Germinal center (tissue), 1 donor: ENCODE measurements at places on chromosomes 11 and 22.

GRCh38 chr22:37186228-37186996 lies 1.6 kb downstream of the C1QTNF6 start:
- peak; percentile 91 for DNase-seq

- DNase-seq: no peak
These were observed 80.3 kb downstream of the ETS1 start for GRCh38 chr11:128506999-128507611.

- DNase-seq: no peak
These were observed 117.4 kb upstream of the TMEM45B start for GRCh38 chr11:129698212-129698611.

DNA sequence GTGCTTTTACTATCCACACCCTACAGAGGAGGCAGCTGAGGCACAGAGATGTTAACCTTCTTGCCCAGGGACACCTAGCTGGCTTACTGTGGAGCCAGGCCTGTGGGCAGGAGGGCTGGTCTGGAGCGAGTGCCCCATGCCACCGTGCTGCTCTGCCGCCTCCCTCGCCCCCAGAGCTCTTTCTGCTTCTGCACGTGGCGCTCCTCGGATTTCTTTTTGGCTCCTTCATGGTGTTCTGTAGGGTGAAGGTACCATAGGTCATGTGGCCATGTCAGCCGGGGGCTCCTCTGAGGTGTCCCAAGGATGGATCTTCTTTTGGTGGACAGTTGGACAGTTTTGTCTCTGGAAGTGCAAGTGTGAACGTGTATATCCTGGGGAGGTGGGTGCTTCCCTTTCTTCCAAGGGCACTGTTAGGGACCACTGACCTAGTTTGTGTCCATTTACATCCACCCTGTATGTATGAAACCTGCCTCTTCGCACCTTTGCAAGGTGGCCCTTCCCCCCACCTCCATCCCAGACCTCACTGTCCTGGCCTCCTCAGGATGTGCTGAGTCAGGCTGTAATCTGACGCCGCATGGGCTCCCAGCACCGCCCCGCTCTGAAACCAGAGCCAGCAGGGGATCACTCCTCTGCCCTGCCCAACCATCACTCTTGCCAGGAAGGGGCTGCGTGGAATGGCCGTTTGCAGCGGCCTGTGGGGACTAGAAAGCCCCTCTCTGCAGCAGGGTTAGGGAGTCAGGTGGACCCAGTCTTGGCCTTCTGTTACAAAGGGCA lies 31.7 kb downstream of the POLR3H start:
- no peak for DNase-seq

- DNase-seq: no peak
These were observed 987.6 kb downstream of the TBC1D22A start for GRCh38 chr22:47750086-47750485.

GRCh38 chr11:40388097-40388818 lies 1071.2 kb downstream of the LRRC4C start:
- DNase-seq: no peak

DNA sequence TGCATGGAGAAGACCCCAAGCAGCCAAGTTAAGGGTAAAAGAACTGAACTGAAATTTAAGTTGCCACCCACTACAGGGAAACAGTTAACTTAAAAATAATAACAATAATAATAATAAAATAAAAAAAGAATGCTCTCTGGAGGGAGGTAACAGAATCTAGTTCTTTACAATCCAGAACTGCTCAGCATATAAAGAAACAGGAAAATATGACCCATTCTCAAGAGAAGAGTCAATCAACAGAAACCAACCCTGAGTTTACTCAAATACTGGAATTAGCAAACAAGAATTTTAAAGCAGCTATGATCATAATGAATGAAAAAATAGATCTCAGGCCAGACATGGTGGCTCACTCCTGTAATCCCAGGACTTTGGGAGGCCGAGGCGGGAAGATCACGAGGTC lies 53.8 kb downstream of the DENND5A start:
- DNase-seq: no peak

DNA sequence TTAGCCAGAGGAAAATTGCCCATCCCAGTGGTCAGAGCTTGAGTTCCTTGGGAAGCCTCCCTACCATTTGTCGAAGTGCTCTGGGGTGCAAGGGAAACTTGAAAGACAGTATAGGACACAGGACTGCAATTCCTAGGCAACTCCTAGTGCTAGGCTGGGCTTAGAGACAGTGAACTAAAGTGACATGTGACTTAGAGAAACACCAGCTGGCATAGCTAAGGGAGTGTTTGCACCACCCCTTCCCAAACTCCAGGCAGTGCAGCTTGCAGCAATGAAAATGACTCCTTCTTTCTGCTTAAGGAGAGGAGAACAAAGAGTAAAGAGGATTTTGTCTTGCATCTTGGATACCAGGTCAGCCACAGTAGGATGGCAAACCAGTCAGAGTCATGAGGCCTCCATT lies 388.0 kb downstream of the DYNC2H1 start:
- no peak for DNase-seq

- DNase-seq: no peak
These were observed 8.9 kb downstream of the HIRA start for GRCh38 chr22:19422440-19423301.

DNA sequence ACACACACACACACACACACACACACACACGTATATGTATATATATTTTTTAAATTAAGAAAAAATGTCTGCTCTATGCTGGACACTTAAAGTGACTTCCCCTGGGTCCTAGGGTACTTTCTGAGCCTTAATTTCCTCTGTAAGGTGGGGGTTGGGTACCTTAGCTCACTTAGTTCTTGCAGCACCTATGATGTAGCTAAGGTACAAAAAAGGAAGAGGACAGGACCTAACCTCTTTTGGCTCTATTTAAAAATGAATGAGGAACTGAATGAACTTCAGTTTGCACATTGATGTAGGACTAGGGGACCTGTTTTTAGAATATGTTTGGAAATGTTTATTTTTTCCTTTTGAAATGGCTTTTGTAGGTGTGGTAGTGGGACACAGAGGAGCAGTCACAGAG lies 11.1 kb downstream of the SREBF2 start:
- DNase-seq: peak; percentile 30

DNA sequence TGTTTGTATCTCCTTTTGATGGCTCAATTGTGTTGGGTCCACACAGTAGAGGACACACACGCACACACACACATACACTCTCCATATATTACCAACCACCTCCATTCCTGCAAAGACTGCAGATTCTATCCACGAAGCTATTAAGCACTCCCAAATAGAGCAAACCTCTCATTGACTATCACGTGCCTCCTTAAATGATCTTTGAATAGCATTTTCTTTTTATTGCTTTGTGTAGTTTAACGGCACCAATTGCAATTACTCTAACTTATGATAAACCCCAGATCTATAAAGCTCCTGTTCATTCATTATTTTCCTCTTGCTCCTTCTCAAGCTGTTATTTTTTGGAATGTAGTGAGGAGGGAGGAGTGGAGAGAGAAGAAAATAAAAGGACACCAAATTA lies 204.7 kb downstream of the ST3GAL4 start:
- DNase-seq: no peak

GRCh38 chr11:45157247-45158209 lies 11.1 kb downstream of the PRDM11 start:
- no peak for DNase-seq

DNA sequence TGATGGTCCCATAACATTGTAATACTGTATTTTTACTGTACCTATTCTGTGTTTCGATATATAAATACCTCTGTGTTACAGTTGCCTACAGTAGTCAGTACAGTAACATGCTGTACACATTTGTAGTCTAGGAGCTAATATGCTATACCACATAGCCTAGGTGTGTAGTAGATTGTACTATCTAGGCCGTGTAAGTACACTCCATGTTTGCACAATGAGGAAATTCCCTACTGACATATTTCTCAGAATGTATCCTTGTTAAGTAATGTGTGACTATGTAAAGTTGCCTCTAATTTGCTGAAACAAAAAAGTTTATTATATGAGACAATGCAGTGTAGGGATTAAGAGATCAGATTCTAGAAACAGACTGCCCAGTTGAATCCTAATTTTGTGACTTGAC lies 21.3 kb downstream of the CAPRIN1 start:
- DNase-seq: no peak

DNA sequence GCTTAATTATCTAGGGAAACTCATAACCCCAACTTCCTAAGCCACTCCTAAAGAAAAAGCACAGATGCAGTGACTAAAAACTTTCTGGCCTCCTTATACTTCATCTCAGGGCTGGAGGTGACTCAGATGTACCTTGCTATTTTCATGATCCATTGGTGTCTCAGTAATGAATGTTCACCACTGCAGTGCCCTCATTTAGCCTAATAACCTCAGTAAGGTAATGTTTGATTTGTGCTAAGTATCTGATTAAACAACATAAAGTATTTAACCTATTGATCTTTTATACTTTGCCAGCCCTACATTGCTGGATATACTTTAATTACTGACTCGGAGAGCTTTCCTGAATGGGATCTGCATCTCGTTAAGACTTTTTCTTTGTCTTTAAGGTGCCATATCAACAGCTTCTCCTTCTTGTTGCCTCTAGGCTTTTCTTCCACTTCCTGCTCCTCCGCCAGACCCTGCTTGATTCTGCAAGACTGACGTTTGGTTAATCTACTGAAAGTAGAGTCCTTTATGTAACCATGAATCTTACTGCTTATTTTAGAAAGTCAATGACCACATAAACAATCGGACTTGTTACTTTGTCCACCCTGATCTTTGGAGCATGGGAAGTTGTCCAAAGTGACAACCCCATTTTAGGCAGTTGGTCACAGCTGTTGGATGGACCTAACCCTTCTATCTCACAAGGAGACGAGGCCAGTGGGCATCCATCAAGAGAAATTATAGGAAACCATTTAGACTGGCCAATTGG lies 303.0 kb downstream of the ST3GAL4 start:
- no peak for DNase-seq

- DNase-seq: no peak
These were observed 63.6 kb downstream of the CD82 start for GRCh38 chr11:44628730-44629700.

- peak; percentile 37 for DNase-seq
These were observed 66.3 kb downstream of the ETS1 start for GRCh38 chr11:128520888-128521681.

GRCh38 chr11:95337175-95337957 lies 106.4 kb upstream of the SESN3 start:
- peak; percentile 38 for DNase-seq

DNA sequence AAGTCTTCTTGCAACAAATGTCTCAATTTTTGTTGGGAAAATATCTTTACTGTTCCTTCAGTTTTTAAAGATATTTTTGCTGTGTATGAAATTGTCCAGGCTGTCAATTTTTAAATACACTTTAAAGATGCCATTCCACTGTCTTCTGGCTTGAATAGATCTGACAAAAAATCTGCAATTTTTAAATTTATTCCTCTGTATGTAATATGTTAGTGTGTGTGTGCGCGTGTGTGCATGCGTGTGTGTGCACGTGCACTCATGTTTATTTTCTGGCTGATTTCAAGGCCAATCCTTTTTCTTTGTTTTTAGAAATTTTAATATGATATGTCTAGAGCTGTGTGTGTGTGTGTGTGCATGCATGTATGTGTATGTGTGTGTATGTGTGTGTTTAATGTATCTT lies 263.2 kb upstream of the SESN3 start:
- no peak for DNase-seq

GRCh38 chr11:44971185-44971584 lies 20.5 kb upstream of the TP53I11 start:
- DNase-seq: no peak

GRCh38 chr22:27628891-27629631 lies 172.5 kb downstream of the MN1 start:
- no peak for DNase-seq

GRCh38 chr11:35893796-35894475 lies 49.9 kb upstream of the LDLRAD3 start:
- DNase-seq: no peak

- no peak for DNase-seq
These were observed 3.3 kb downstream of the TTLL1 start for GRCh38 chr22:43085658-43086606.

DNA sequence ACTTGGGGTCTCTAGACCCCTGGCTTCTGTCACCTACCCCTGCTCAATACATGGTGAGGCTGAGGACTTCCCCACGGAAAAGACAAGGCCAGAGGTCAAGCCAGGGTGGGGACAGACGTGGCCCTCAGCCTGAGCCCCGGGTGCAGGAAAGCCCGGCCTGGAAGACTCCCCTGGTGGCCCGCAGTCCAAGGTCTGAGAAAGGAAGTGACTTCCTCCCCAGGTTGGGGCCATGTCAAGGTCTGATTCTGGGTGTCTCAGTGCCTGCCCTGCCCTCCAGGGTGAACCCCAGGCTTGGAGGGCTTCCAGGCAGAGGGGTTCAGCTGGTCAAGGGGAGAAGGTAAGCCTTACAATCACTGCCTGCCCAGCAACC lies 3.9 kb downstream of the CTSD start:
- DNase-seq: no peak
